ENCODE measurements at places on chromosomes 5 and 9.

DNA sequence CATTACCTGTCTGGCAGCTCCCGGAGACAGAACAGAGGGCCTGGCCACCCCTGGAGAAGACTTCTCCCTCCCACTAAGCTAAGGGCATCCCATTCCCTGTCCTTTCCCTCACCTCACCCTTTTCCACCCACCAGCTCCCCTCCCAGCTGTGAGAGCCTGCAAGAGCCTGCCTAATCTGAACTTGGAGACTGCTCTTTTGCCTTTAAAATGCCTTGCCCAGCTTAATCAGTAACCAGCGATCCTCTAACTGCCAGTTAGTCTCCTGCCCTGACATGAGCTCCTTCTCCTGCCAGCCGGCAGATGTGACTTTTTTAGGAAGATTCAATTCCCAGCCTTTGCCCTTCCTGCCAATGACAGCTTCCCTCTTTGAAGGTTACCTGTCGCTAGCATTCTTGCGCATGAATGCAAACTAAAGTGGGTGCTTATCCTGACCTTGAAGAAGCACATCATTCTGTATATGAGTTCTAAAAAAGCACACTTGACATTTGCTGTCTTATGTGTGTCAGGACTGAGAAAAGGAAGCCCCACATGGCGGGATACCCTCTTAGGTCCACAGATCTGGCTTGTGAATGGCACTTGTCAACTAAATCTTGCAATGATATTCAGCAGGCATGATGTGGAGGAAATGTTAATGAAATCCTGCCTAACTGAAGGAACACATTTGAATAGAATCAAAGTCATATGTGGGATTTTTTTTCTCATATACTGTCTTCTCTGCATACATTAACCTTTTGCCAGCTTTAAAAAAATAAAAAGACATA lies 411.2 kb upstream of the SLC30A5 start:
- no peak for DNase-seq

- no peak for DNase-seq
Observed at GRCh38 chr5:74521401-74521800, 119.1 kb downstream of the ENC1 start.

DNA sequence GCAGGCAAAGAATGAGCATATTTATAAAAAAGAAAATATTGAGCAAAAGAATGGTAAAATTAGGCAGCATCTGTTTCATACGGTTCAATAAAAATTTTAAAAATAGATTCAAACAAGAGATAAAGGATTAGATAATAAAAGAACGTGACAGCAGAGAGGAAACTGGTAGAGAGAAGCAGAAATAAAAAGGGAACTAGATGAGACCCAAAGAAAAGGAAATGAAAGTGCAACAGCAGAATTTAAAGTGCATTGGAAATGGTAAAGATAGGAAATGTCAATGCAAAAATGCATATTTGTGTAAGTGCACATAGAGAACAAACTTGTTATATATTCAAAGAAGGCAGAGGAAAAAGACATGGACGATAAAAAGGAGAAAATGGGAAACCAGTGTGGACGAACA lies 70.2 kb downstream of the SUSD1 start:
- no peak for DNase-seq

DNA sequence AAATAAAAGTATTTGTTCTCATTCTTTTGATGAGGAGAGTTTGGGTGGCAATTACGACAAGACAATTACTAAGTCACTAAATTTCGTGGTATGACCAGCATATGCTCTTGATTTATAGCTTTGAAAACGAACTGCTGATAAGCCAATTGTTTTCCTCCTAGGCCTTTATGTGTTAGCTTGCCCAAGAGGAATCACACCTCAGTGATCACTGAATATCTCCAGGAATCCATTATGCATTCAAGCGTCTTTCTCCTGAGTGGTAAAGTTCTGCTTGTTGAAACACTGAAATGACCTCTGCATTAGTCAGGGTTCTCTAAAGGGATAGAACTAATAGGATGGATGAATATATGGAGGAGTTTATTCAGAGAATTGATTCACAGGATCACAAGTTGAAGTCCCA lies 677.7 kb upstream of the MEF2C start:
- DNase-seq, result no peak

- no peak for DNase-seq
Observed at GRCh38 chr5:7910738-7911428, 41.9 kb downstream of the MTRR start.

- DNase-seq, result no peak
Observed at GRCh38 chr9:134839455-134840125, 41.0 kb upstream of the FCN2 start.

DNA sequence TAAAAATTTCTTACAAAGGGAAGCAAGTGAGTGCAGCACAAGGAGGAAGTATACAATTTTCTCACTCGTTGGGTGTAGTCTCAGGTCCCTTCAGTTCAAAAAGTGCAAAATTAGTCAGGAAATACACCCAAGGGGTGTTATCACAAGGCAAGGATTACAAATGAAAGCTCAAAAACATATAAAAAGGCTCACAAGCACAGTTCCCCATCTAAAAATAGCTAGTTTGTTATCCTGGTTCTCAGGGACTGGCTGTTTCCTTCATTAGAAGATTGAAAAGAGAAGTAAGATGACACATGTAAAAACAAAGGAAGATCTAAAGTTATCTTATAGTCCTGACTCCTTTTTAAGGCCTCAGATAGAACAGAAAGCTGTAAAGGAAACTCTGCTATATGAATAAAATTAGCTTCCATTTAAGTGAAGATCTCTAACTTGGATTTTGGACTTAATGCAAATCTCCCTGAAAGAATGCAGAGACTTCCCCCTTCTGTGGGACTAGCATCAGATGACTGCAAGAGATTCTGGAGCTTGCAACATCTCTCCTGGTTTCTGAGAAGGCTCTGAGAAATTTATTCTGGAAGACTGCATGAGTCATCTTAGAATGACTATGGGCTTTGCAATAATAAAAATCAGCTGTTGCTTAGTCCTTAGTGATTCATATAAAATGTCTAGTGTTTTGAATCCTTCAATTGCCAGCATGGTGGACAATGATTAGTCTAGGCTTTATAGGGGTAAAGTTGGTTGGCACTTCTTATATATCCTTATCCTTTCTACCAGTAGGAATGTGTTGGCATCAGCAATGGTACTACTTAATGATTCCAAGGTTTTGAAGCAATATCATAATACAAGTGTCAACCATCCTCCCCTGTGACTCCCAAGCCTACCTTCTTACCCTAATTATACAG lies 25.4 kb downstream of the DAB2 start:
- no peak for DNase-seq

- DNase-seq, result no peak
Observed at GRCh38 chr5:51488803-51489642, 105.8 kb downstream of the ISL1 start.

DNA sequence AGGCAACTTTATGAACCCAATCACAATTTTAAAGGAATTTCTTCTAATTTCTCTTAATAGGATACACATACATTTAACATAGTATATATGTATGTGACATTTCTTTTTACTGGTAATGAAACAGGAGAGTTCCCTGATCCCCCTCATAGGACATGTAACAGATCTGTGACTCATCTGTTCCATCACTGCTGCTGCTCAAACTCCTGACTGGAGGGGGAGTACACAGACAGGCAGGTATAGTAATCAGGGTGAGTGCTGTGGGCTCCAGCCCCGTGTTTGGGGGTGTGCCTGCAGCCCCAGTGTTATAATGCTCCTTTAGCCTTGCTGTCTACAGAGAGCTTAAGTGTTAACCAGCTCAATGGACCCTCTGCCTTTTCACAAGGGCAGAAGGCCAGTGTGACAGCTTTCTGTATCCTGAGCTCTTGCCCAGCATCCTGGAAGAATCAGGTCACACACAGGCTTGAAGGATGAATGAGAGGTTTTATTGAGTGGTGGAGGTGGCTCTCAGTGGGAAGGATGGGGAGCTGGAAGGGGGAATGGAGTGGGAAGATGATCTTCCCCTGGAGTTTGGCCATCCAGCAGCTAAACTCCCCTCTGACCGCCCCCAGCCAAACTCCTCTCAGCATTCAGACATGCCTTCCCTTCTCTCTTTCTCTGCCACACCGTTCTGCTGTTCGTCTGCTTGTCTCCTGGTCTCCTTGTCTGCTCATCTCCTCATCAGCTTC lies 161.3 kb downstream of the ZNF608 start:
- no peak for DNase-seq

GRCh38 chr5:32014096-32014745 lies 159.9 kb downstream of the GOLPH3 start:
- DNase-seq, result no peak

DNA sequence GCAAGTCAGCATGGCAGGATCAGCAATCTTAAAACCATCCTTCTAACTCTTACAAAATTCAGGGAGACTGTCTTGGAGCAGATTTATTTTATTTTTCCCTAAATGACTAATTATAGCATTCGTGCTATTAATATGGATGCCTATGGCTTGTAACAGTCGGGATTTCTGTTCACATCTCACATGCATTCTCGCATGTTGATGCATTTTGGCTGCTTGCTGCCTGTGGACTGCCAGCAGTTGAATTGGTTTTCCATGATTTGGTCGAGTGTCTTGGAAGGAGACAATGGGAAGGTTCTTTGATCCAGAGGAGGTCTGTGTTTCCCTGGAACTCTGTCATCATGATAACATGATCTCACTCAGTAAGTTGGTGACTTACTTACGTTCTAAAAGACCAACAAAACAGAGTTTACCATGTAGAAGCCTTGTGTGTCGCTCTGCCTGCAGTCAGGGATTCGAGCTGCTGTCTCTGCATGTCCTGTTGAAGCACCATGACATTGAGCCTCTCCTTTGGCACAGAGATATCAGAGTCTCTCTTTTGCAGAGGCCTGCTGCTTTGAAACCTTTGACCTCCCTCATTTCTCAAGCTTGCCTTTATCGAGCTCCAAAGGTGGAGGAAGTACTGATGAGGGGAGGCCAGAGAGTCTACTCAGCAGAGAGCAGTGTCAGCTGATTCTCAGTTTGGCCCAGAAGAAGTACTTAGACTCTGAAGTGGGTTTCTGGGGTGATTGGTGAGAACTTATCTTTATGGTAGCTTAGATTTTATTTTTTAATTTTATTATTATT lies 82.4 kb downstream of the ARHGAP26 start:
- no peak for DNase-seq

DNA sequence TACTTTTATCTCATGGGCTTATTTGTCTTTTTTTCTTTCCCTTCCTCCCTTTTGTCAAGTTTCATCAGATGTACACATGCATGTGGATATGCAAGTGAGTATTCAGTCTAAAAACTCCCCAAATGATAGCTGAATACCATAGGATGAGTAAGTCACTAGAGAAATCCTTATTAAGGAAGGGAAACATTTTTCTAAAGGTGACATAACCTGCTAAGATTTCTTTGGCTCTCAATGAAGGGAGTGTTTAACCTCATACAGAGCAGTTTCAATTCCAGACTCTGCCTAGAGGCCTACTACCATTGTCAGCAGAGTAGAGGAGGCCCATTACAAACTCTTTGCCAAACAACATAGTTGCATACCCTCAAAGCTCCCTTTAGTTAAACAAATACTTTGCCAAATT lies 192.4 kb downstream of the ARHGEF28 start:
- DNase-seq, result no peak

GRCh38 chr5:34057118-34057517 lies 14.1 kb upstream of the C1QTNF3 start:
- DNase-seq, result no peak

- DNase-seq, result no peak
Observed at GRCh38 chr5:61000887-61001286, 55.9 kb downstream of the NDUFAF2 start.

DNA sequence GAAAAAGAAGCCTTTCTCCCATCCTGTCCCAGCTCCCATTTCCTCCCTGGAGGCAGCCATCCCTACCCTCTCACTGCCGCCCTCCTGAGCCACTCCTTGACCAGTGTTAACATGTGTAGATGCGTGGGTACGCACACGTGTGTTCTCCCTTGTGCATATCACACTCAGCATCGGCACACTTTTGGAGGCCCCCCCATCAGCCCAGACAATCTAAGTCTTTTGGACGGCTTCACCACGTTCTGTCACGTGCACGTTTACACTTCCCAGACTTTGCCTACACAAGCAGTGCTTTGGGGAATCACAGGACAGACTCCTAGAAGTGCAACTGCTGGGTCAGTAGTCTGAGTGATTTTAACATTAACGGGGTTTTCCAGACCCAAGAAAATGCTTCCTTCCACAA lies 18.0 kb downstream of the HRH2 start:
- DNase-seq, result no peak

- no peak for DNase-seq
Observed at GRCh38 chr9:16426716-16427115, 443.8 kb downstream of the BNC2 start.

DNA sequence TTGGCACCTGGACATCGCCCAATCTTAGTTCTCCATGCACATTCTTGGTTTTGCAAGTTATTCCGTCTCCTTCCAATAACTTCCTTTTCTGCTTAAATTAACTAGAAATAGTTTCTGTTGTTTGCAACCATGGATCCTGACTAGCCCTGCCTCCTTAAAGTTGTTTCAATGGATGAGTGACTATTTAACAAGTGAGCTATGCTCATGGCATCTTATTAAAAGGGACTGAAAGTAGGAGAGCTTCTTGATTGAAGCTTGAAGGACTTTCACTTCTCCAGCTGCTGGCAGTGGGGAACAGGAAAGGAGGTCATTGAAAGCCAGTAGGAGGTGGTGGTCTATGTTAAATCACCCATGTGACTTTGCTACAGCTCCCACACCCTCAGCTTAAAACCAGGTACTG lies 466.8 kb downstream of the ARHGEF28 start:
- DNase-seq, result no peak

DNA sequence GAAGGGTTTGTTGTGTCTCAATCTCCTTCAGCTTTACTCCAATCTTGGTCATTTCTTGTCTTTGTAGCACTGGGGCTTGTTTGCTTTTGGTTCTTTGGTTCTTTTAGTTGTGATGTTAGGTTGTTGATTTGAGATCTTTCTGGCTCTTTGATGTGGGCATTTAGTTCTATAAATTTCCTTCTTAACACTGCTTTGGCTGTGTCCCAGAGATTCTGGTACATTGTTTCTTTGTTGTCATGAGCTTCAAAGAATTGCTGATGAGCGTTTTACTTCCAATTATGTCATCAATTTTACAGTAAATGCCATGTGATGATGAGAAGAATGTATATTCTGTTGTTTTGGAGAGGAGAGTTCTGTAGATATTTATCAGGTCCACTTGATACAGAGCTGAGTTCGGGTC lies 353.3 kb downstream of the MAN2A1 start:
- DNase-seq, result no peak

GRCh38 chr9:93577078-93577974 lies 942 bp downstream of the PHF2 start:
- peak; percentile 25 for DNase-seq

GRCh38 chr9:37694355-37694754 lies 43.6 kb downstream of the FRMPD1 start:
- DNase-seq, result no peak

GRCh38 chr9:72635197-72635596 lies 113.8 kb downstream of the TMC1 start:
- DNase-seq, result no peak

DNA sequence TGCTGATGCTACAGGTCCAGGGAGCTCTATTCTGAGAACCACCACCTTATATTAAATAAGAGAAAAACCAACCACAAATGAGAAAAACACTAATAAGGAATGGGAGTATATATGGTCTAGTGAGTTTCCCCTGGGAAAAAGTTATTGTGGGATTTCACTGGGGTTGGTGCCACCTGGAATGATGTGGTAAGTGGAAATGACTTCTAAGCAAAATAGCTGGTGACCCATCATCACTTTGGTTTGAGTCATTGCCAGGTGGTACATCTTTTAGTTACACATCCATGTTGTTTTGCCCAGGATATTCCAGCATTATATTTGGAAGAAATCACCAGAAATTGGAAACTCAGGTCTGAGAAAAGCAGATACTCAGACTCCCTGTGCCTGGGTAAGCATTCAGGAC lies 437.3 kb downstream of the DTWD2 start:
- DNase-seq, result no peak

Measured in stimulated activated CD4-positive, alpha-beta T cell treated with anti-CD3 and anti-CD28 coated beads, Interleukin-12 subunit alpha, Interleukin-12 subunit beta, amount 100 ng/mL, for 4 hours (primary cell).